M059J (cell line): ENCODE measurements at places on chromosomes 6 and 20.

DNA sequence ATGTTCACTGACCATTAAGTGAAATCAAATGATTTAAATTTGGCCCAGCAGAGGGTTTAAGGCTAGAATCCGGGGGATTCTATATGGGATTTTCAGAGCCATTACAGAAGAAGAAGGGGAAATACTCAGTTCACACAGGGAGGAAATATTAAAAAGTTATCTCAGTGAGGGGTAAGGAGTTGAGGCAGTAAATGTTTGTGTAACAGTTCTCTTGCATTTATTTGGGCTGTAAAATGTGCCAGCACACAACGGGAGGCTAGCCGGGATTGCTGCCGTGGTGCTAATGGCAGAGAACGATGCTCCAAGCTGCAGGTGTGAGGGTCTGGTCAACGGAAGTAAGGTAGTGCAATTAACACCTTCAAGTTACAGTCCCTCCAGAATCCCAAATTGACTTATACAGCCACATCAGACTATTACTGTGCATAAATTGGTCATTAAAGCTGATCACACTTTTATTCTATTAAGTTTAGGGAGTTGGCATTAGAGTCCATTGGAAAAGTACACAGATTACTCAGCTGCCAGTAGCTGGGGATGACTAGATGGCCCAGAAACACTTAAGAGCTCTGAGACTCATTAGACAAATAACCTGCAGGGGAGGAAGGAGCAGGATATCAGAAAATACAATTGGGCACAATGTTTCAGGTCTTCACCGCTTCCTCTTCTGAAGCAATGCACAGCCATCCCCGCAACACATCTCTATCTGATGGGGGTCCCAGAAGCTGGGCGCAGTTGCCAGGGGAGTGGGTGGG is 31.3 kb downstream of the PPP1R3G start:
- DNase-seq: no peak

GRCh38 chr20:19274412-19275015 is 62.1 kb downstream of the SLC24A3 start:
- DNase-seq: no peak

DNA sequence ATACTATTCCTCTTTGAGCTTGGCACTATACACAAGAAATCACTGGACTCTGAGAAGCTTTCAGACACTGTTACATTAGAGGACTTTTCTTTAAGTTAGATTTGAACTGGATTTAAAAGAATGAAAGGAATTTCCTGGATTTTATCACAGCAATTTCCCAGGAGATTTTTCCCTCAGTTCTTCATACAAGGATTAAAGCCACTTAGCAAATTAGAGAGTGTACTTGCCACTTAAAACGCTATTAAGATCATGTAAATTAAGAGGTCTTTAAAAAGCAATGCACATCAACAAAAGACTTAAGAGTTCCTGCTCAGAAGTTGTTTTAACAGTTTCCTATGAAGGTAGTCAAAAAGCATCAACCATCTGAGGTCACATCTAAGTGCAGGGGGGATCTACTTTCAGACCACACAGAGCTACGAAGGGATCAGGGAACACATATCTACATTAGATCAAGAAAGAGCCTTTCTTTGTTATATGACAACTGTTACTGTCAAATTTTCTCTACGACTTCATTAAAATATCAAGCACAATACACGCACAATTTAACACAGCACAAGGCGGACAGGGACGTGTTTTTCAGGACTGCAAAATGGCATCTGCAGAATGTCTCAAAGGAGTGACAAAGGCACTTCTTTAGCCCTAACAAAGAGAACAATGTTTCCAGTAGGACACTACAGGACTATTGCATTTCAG is 65.8 kb downstream of the EPB41L2 start:
- peak; percentile 44 for DNase-seq

- DNase-seq: no peak
Observed at GRCh38 chr6:109508166-109508860, 25.3 kb upstream of the ZBTB24 start.

DNA sequence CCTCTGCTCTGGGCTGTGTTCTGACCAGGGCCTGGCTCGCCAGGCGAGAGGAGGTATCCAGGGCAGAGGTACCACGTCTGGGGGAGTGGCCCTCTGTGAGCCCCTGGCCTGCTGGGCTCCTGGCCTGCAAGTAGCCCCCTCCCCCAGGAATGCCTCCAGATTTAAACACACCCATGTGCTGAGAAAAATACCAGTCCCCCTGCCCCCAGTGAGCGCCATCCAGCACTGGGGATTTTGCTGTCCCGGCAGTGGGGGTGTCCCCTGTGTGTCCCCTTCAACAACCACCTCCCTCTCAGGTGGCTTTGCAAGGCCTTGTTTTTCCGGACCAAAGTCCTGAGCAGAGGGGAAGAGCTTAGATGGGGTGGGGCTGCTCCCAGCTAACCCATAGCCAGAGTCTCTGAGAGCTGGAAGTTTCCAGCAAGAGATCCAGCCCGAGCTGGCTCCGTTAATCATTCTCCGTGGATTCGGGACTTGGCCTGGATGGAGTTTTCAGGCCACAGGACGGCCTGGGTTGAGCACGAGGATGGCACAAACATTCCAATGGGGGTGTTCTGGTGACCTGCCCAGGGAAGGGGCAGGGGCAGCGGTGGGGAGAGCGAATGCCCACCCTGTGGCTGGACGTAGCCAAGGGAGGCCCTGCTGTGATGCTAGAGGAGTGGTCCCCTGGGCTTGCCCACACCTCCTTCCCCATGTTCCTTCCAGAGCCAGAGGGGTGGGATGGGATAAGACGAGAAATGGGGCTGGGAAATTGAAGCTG is 29.0 kb downstream of the PCK1 start:
- DNase-seq: no peak

- peak; percentile 54 for DNase-seq
Observed at GRCh38 chr20:1283522-1284510, 17.7 kb downstream of the SNPH start.

GRCh38 chr20:7269452-7269851 is 502.0 kb downstream of the BMP2 start:
- DNase-seq: no peak

DNA sequence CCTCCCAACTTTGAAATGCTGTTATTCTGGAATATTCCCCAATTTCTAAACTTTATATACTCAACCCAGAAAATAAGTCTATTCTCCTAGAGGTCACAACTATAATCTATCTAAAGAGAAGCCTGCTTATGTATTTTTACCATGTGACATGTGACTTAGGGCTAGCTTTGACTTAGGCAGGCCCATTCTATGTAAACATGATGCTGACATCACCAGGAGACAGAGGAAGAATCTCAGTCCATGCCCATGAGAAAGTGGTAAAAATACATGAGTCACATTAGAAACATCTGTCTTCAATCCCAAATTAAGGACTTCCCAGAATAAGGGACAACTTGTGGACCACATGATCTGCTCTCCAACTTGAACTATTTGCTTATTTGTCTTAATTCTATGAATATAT is 113.6 kb upstream of the ID4 start:
- peak; percentile 85 for DNase-seq

GRCh38 chr6:150142097-150142669 is 661 bp upstream of the PPP1R14C start:
- DNase-seq: peak; percentile 25

DNA sequence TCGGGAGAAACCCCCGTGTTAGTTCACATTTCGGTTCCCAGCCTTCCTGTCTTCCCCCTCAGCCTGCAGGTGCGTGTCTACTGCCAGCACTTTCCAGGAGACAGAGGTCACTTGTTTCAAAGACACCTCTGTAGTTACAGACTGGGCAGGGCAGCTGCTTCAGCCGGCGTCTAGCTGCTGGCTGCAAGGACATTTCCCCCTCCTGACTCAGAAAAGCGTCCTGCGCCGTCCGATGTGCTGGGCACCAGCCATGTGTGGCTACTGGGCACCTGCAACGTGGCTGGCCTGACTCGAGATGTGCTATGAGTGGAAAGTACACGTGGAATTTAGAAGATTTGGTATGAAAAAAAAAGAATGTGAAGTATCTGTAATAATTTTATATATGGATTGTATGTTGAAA is 37.6 kb downstream of the RRBP1 start:
- DNase-seq: no peak

DNA sequence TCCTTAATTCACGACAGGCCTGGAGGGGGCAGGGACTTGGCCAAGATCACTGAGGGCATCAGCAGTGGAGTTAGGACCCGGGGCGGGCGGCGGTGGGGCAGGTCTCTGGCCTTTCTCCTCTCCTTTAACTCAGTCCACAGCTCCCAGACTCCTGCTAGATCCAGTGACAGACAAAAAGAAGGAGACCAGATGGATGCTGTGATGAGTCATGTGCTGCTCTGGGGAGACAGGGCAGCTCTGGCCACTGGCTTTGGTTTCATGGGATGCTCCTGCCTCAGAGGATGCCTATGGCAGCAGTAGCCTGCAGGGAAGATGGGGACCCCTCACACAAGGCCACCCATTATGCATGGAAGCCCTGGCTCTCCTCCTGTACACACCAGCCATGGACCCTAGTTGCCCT is 20.5 kb downstream of the EPB41L1 start:
- DNase-seq: peak; percentile 52

- DNase-seq: peak; percentile 44
Observed at GRCh38 chr6:45163952-45164766, 164.0 kb upstream of the RUNX2 start.

DNA sequence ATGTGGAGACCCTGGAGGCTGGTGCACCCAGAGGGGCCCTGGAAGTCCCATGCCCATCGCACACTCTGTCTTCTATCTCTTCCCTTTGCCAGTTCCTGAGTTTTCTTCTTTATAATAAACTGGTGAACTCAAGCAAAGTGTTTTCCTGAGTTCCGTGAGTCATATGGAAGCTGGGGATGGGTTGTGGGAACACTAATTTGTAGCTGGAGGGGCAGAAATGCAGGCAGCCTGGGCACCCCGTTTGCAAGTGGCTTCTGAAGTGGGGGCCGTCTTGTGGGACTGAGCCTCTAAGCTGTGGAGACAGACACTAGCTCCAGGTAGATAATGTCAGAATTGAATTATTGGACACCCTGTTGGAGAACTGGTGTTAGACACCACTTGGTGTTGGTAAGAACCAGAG is 3.2 kb upstream of the PPP1R3G start:
- peak; percentile 74 for DNase-seq

DNA sequence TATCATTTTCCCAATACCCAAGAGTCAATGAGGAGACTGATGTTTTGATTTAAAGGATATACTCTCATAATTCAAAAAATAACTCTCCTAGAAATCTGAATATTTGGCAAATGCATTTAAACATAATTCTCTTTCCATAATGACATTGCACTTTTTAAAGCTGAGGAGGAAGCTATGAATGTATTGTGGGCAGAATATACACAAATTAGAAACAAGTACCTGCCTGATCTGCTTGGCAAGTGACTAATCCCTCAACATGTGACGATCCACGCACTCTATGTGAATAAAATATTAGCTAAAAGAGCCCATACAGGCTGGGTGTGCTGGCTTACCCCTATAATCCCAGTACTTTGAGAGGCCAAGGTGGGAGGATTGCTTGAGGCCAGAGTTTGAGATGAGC is 88.3 kb upstream of the CCDC28A start:
- DNase-seq: no peak

DNA sequence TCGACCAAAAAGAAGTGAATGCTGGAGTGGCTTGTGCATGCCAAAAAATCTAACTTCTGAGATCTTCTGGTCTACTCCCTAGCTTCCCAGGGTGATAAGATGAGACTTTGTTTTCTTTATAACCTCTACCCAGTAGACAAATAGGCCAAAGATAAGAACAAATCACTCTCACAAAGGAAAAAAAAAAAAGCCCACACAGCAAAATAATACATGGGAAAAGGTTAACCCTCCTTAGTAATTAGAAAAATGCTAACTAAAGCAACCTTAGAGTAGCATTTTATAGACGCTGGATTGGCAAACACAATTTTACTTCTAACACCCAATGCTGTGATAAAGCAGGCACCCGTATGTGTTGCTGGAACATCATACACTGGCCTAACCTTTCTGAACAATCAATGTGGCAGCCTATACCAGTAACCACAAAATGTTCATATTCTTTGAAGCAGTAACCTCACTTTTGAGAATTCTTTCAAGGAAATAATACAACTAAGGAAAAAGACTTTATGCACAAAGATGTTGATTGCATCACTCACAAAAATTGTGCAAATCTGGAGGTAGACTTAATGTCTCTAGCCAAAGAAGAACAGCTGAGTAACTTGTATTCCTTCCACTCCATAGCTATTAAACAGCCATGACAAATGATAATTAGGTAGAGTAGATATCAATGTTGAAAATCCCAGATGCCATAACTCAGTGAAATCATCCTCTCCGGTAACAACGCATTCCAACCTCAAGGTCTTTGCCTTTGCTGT is 116.3 kb upstream of the QKI start:
- DNase-seq: no peak

GRCh38 chr6:30060606-30061091 is 416 bp upstream of the POLR1H start:
- peak; percentile 59 for DNase-seq

DNA sequence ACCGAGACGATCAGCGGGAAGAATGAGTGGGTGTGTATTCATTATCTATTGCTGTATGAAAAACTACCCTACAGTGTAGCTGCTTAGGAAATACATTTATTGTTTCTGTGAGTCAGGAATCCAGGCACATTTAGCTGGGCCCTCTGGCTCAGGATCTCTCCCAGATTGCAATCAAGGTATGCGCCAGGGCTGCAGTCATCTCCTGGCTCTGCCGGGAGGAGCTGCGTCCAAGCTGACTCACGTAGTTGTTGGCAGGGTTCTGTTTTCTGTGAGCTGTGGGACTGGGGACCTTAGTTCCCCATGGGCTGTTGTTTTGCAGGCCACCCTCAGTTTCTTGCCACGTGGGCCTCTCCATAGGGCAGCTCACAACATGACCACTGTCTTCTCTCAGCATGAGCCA is 68.2 kb upstream of the FUCA2 start:
- peak; percentile 90 for DNase-seq

- no peak for DNase-seq
Observed at GRCh38 chr20:46036370-46036769, 7.4 kb downstream of the SLC12A5 start.

- DNase-seq: no peak
Observed at GRCh38 chr6:1540864-1541521, 68.7 kb upstream of the FOXC1 start.

- no peak for DNase-seq
Observed at GRCh38 chr6:168609914-168610490, 169.0 kb downstream of the SMOC2 start.

DNA sequence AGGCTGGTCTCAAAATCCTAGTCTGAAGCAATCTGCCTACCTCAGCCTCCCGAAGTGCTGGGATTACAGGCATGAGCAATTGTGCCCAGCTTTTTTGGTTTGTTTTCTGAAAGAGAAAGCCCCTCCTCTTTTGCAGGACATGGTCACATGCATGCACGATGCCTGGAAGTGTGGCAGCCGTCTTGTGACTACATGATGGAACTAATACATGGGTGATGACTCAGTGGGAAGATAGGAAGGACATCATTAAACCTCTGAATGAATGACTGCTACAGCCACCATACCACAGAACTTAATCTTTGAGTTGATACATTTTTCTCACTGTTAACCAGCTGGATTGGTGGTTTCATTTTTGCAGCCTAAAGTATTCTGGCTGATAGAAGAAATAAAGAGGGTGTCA is 13.4 kb upstream of the CTNNBL1 start:
- DNase-seq: peak; percentile 68

GRCh38 chr6:34020807-34021553 is 124.9 kb downstream of the GRM4 start:
- DNase-seq: no peak

- DNase-seq: peak; percentile 90
Observed at GRCh38 chr6:111973118-111973761, 80.7 kb upstream of the CCN6 start.

GRCh38 chr6:128519132-128519930 is 1.1 kb downstream of the PTPRK start:
- peak; percentile 84 for DNase-seq
